Stimulated activated CD8-positive, alpha-beta memory T cell treated with anti-CD3 and anti-CD28 coated beads, Interleukin-4, amount 100 ng/mL, for 24 hours (primary cell): ENCODE measurements at places on chromosomes 6 and 20.

GRCh38 chr6:34036357-34037069 is 109.4 kb downstream of the GRM4 start:
- no peak for DNase-seq

DNA sequence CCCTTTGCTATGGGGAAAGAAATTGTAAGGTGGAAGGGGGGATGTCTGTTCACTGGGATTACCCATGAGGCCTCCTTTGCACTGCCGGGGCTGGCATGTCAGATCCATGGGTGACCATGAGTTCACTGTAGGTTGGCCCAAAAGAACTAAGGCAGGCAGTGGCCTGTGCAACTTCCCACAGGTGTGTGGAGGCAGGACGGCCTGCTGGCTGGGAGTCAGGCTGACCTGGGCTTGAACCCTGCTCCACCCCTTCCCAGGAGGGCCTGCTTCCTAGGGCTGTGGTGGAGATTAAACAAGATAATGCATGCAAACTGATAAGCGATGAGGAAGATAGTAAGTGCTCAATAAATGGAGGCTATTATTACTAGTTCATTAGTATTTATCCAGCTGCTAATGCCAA is 163.0 kb downstream of the EYA2 start:
- DNase-seq, result no peak

DNA sequence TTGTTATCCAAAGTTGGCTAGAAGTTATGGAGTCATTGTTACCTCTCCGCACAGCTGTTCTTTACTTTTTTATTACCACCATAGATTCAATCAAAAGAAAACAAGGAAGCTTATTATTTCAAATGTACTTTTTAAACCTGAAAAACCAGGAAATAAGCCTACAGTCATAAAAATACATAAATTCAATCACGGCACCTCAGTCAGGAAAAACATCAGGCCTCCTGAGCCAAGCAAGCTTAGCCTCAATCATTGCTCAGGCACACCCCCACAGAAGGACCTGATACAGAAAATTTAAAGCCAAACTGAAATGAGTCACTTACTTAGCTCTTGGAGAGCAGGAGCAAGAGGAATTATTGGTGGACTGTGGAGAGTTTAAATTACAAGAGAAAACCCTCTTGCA is 44.3 kb downstream of the MARCKS start:
- DNase-seq, result no peak

GRCh38 chr20:14148042-14148441 is 152.7 kb downstream of the MACROD2 start:
- no peak for DNase-seq

GRCh38 chr6:119887666-119888065 is 538.1 kb upstream of the MAN1A1 start:
- DNase-seq, result no peak

- no peak for DNase-seq
These were observed 47.9 kb upstream of the CCDC167 start for GRCh38 chr6:37547564-37548061.
